Activated CD4-positive, alpha-beta T cell treated with anti-CD3 and anti-CD28 coated beads for 36 hours (primary cell): ENCODE measurements at places on chromosomes 12 and 14. TPM values are rescaled to one million over a fixed set of nuclear protein-coding genes. Genes with fewer than 3 reads are reported as not detected.

DNA sequence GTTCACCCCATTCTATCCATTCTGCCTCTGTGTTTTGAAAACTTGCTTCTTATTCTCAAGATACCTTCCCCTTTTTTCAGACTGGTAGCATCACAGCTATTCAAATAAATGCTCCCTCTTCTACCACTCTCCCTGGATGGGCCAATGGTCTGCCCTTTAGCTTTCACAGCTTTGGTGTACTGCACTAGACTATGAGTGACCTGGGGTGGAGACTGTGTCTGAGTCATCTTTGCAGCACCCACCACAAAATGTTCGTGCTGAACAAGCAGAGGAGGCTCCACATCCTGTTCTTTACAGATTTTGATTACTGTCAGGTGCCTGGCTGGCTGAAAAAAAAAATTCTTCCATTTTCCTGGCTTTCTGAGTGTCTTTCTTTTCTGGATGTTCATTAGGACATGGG lies 1104.1 kb upstream of the TMEM132C start:
- DNase-seq, result peak; percentile 62

GCH1 gene
- 28.1 TPM for total RNA-seq

DNA sequence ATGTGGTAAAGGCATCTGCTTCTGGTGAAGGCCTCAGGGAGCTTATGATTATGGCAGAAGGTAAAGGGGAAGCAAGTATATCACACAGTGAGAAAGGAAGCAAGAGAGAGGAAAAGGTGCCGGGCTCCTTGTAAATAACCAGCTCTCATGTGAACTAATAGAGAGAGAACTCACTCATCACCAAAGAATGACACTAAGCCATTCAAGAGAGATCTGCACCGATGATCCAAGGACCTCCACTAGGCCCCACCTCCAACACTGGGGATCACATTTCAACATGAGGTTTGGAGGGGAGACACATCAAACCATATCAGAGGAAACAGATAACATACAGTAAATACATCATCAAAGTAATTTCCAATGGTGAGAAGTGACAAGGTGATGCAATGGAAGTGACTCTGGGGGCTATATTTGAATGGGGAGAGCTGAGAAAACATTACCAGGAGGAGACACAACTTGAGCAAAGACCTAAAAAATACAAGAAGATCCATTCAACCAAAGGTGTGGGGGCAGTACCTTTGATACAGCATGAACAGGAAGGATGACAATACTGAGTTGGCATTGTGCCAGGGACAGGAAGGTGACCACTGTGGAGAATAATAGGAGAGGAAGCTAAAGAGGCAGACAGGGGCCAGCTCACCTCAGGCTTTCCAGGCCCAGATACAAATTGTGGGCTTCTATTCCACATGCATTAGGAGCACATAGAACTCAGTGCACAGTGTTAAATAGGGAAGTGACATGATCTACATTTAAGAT lies 134.4 kb upstream of the GRIP1 start:
- peak; percentile 49 for DNase-seq

DNA sequence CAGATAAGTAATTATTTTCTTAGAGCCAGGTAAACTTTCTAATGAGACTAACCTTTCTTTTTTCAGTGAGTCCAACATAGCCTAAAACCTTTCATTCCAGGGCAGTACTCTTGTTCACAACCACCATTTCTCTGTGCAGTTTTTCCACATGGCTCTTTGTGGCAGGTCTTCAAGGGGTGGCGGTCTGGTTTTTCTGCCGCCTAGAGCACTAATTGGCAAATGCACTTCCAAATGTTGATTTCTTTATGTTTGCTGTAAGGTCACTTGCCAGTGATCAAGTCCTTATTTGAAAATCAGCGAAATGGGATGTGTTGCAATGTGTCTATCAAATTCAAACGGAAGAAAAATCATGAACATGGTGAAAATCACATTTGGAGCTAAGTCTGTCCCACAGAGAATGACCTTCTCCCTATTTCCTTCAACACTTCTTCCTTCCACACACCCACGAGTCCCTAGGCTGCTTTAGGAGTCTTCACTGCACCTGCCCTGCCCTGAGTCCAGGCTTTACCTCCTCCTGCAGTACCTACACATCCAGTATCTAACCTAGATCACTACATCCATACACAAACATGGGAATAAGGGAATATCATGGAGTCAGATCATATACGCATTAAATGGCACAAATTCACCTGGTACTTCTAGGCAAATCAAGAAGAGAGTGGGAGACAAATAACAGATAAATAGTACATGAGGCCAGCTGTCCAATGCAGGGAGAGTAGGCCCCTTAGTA lies 1.9 kb downstream of the SRGAP1 start:
- no peak for DNase-seq

GRCh38 chr12:131142891-131143657 lies 189.4 kb downstream of the ADGRD1 start:
- DNase-seq, result no peak

- no peak for DNase-seq
Measured at GRCh38 chr12:5748027-5748426, 197.0 kb downstream of the ANO2 start.

ESR2 gene
- 0.32 TPM for total RNA-seq

GRCh38 chr14:50083467-50084337 lies 32.7 kb downstream of the VCPKMT start:
- peak; percentile 80 for DNase-seq

DNA sequence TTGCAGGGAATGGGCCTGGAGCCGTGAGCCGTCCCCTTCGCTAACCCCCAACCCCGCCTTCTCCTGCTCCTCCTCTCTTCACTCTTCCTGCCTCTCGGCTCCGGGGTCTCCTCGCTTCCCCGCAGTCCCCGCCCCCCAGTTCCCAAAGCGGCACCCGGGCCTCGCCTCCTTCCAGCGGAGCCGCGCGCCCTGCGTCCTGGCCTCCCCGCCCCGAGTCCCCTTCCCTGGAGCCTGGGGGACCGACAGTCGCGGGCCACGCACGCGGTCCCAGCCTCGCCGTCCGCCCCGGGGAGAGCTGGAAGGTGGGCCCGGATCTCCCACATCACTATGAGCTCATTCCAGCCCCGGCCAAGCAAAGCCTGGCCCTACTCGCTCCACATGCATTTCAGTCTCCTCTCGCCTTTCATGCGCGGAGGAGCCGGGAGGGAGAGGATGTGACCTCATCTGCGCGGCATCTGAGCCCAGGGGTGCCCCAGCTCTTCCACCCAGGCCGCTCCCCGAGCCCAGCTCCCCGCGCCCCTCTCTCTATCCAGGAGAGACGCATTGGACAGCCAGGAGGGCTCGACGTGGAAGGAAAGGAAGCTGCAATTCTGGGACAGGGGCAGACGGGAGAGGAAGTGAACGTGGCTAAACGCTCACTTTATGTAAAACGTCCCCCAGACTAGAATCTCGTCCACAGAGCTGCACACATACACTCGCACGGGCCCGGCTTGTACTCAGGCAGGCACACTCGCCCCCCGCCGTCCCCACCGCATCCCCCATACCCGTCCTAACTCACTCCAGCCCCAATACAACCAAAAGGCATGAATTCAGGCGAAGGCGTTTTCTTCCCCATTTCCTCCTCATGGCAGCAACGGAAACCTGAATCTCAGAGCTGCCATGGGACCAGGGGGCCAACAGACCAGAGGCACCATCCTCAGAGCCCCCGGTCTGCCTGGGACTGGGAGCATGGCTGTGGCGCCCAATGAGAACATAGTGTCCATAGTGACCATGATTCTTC lies 108.7 kb upstream of the CCND2 start:
- peak; percentile 82 for DNase-seq

DNA sequence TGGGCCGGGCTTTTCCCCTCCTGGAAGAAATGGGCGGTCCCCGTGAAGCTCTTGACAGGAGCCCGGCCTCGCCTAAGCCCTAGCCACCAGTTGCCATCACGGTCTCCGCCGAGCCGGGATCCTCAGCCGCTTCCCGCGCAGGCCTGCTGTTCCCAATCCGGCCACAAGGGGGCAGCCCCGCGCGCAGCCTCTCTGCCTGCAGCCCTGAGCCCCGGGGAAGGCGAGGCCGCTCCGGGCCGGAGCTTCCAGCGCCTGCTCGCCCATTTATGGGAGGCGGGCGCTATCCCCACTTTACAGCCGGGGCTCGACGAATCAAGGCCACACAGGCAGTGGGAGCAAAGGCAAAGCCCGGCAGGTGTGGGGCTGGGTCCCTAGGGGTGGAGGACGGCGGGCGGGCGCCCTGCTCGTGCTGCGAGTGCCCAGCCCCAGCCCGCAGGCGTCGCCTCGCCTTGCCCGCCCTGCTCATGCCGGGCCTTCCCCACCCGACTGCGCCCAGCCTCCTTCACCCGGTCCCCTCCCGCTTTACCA lies 61.5 kb downstream of the LGMN start:
- peak; percentile 84 for DNase-seq

GRCh38 chr12:123788541-123788940 lies 26.4 kb downstream of the DNAH10 start:
- DNase-seq, result no peak

AMN gene
- 0.53 TPM for total RNA-seq

TMEM30B gene
- total RNA-seq, result 2.1 TPM

DNA sequence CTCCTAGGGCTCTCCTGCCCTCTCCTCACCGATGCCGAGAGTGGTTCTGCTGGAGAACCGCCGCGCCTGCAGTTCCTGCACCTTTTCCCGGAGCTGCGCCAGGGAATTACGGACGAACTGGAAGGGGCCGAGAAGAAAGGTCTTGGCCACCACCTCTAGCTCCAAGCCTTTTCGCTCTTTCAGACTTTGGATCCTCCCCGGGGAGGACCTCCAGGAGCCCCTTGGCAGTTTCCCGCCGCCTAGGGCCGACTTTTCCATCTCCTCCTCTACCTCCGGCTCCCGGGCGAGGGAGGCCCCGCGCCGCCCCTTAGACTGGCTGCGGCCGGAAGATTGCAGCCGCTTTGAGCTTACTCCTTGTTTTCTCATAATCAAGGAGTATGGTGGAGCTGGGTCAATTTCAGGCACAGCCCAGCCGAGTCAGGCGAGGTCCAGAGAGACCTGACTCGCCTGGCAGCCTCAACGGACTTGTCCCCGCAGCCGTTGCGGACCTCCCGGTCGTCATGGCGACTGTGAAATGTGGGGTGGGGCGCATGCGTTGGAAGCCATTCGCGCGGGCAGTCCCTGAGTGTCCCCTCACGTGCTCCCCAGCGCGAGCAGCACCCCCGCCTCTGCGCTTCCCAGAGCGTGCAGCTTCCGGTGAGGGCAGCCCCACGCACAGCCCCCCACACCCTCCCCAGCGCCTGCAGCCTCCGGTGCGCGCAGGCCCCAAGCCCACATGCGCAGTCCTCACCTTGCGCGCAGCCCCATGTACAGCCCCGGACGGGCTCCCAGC lies at the start of gene DPY19L2:
DPY19L2 (minus strand) TSS at position 466 of the 772 bp plus-strand sequence; CDS start at position 366, 100 bp downstream.
- peak; percentile 50 for DNase-seq

USP15 gene
- 87.2 TPM for total RNA-seq

GRCh38 chr14:53953002-53953827 lies 3.4 kb downstream of the BMP4 start:
- peak; percentile 47 for DNase-seq

- DNase-seq, result no peak
Measured at GRCh38 chr12:29781188-29781587, 2.6 kb downstream of the TMTC1 start.

DNA sequence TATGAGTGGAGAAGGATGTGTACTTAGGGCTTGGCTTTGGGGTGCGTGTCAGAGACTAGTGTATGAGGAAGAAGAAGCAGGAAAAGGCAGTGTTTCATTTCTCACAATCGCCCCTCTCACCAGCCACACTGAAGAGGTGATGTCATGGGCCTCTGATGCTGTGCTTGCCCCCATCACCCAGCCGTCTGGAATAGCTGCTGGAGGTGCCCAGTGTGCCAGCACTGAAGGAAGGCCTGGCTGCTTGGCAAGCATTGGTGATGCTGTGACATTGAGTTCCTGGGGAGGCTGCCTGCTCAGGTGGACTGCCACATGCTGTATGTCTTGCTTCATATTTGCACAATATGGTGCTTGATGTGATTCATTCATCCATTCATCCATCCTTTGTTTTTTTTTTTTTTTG lies 56.2 kb downstream of the CRADD start:
- no peak for DNase-seq

DNA sequence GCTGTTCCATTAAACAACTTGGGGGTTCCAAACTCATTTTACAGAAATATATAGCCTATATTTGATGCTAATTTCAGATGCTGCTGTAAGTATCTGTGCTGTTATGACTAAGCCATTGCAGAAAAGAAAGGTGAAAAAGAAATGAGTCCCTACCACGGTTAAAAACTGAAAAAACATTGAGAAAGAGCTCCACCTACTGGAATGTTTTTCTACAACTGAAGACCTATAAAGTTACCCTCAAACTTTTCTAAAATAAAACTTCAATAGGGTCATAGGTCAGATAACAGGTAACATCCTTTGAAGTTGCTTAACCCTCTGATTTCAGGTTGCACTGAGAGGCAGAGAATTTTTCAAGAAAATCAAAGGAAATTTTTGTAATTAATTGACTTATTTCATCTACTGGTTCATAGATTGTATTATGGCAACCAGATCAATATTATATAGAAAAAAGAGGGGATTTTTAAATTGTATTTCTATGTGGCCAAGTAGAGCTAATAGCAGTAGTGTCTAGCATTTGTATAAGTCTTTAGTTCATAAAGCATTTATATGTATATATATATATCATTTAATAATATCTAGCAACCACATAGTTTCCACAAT lies 279.9 kb downstream of the RPS29 start:
- no peak for DNase-seq

DNA sequence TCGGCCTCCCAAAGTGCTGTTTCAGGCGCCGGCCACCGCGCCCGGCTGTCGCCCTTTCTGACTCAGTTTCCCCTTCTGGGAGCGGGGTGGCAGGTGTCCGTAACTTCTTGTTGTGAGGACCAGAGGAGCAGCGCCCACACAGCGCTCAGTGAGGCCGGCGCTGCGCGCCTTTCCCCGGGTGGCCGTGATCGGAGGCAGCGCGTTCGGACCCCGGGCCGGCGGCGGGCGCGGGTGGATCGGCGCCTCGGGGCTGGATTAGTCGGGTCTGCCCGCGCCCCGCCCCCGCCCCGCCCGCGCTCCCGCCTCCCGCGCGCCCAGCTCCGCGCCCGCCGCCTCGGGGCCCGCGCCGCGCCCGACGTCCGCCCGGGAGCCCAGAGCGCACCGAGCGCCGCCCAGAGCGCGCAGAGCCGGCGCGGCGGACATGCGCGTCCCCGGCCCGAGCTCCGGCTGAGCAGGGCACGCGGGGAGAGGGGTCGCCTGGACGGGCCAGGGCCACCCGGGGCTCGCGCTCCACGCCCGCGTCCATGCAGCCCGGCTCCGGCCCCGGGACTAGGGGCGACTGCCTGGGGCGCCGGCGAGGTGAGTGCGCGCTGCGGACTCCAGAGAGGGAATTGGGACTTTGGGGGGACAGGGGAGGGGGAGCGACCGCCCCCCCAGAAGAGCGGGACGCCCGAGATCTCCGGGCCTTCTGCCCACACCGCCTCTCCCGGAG lies 50.6 kb downstream of the LRCOL1 start:
- peak; percentile 69 for DNase-seq

- no peak for DNase-seq
Measured at GRCh38 chr14:69880044-69880487, 850 bp downstream of the SMOC1 start.
